ENCODE measurements at places on chromosomes 7 and 10. TPM values are rescaled to one million over a fixed set of nuclear protein-coding genes. Genes with fewer than 3 reads are reported as not detected.

Gene CACNB2
- total RNA-seq, result 0.07 TPM

Gene SLC16A9
- 12.8 TPM for total RNA-seq

Gene PTEN
- 7.8 TPM for total RNA-seq

Gene IFIT5
- 8.9 TPM for total RNA-seq

Gene GNB2
- total RNA-seq, result 227 TPM

Gene CLDN4
- 724 TPM for total RNA-seq

Gene CCDC71L
- total RNA-seq, result 27.0 TPM

Data from PC-3 (cell line).